ENCODE measurements at places on chromosomes 12 and 14.

DNA sequence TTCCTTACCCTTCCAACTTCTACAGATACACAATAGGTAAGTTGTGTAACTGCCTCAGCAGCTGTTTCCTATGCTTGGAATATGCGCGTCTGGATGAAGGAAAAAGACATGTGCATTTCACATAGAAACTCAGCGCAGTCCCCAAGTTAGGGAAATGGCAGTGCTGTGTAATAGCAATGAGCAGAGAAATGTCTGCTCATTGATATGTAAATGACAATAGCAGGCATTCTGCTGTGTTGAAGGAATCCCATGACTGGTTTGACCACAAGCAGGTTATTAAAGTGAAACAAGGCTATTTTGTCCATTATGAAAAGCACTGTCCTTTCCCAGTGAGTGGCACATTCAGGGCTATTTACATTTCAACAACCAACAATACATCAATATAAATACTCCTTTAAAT lies 106.6 kb downstream of the BTG1 start:
- no peak for DNase-seq
- H3K27me3 ChIP-seq, result no peaks in the 10 kb centered on the region
- no peaks in the 10 kb centered on the region for H3K36me3 ChIP-seq
- peaks cover 11% of the 10 kb centered on the region for H3K4me1 ChIP-seq
- no peak overlapping the region for H3K27ac ChIP-seq

DNA sequence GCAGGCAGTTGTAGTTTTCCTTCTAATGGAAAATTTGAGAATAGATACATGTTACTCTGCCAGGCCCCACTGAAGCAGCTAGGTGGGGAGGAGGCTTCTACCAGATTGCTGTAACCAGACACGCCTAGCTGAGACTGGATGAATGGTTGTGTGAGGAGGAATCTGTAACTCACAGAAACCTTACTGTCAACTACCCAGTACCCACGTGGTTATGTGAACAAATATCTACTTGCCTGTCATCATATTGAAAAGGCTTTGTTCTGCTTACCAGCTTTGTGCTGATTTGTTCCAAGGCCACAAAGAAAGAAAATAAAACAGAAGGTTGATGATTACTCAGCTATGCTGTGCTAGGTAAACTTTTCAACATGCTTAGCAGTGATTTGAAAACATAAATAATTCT lies 167.2 kb downstream of the CAPZA3 start:
- H3K27me3 ChIP-seq, result no peaks in the 10 kb centered on the region
- H3K4me1 ChIP-seq, result no peaks in the 10 kb centered on the region
- no peak overlapping the region for H3K4me3 ChIP-seq
- no peak for DNase-seq

DNA sequence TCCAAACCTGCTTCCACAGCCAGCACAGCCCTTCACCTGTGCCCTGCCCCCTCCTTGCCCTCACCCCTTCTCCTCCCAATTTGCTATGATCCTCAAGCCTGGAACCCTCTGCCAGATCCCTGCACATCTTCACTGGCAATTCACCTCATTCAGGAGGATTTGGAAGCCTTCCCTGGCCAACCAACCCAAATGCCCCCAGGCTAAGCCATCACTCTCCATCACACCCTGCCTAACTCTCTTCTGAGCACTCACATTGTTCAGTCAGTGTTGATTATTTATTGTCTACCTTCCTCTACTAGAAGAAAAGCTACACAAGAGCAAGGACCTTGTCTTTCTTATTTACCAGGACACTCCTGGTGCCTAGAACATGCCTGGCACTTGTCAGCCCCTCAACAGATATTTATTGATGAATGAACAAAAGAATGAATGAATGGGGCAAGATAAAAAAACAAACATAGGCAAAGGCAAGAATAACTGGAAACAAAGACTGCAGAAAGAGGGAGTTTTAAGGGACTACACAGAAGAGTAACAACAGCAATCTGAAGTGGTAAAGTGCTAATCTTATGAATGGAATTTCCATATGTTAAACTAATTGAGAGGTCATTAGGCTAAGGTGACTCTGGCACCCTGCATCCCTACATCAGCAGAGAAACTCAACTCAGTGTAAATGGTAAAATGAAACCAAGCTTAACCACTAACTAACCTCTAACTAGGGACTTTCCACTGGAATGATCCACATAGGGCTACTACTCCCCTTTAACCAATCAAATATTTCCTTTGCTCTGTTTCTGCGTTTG lies 33.4 kb downstream of the TMTC1 start:
- H3K27me3 ChIP-seq, result no peaks in the 10 kb centered on the region
- H3K36me3 ChIP-seq, result no peaks in the 10 kb centered on the region
- H3K4me3 ChIP-seq, result no peak overlapping the region
- no peak for DNase-seq

- no peak overlapping the region for H3K4me3 ChIP-seq
- H3K27me3 ChIP-seq, result no peaks in the 10 kb centered on the region
- H3K36me3 ChIP-seq, result no peaks in the 10 kb centered on the region
- no peak for DNase-seq
These were observed 1.6 kb upstream of the RPL10L start for GRCh38 chr14:46653031-46653755.

GRCh38 chr14:52325126-52325525 lies 11.0 kb downstream of the PTGER2 start:
- peak; percentile 89 for DNase-seq
- no peaks in the 10 kb centered on the region for H3K27me3 ChIP-seq
- H3K36me3 ChIP-seq, result peaks cover 30% of the 10 kb centered on the region
- no peak overlapping the region for H3K4me3 ChIP-seq
- peak overlapping the region; percentile 85 for H3K27ac ChIP-seq
- peaks cover 45% of the 10 kb centered on the region for H3K4me1 ChIP-seq

DNA sequence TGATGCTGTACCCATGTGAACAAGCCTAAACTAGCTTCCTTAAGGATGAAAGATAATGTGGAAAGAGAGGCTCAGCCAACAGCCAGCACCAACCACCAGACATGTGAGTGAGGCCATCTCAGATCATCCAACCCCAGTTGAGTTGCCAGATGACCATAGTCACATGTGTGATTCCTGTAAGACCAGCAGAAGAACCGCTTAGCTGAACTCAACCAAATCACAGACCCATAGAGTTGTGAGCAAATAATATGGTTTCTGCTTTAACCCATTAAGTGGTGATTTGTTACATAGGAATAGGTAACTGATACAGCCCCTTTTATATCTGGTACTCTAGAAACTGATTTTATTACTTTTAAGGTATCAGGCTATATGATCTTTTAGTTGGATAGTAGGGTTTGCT lies 17.6 kb upstream of the ELK3 start:
- no peak overlapping the region for H3K4me3 ChIP-seq
- no peaks in the 10 kb centered on the region for H3K36me3 ChIP-seq
- H3K4me1 ChIP-seq, result peaks cover 22% of the 10 kb centered on the region
- H3K27ac ChIP-seq, result peak overlapping the region; percentile 38
